Activated CD8-positive, alpha-beta memory T cell treated with anti-CD3 and anti-CD28 coated beads for 1 hour (primary cell): ENCODE measurements at places on chromosomes 12 and 14.

DNA sequence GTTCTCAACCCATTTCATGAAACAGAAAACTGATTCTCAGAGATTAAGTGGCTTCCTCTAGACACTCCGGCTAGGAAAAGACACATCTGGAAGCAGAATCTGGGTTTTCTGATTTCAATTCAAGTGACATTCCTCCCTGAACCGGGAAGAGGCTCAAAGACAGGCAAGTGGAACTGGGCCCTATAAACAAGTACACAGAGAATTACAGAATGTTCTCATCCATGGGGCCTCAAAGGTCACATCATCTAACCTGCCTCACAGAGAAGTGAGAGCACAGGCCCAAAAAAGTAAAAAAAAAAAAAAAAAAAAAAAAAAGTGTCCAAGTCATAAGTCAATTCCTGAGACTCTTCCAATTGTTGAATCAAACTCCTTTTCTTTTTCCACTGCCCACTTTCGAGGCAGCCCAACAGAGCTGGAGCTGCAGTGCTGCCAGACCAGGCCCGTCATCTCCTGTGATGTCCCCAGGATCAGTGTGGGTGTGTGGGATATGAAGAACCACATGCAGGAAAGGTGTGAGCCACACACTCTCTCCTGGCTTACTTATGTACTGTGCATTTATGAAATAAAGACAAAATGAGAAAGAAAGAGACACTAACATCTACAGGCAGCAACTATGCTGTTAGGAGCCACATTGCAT, 2.8 kb upstream of the KRT1 start:
- DNase-seq = no peak

GRCh38 chr14:51430633-51431032, 190.6 kb downstream of the TMX1 start:
- DNase-seq = no peak

DNA sequence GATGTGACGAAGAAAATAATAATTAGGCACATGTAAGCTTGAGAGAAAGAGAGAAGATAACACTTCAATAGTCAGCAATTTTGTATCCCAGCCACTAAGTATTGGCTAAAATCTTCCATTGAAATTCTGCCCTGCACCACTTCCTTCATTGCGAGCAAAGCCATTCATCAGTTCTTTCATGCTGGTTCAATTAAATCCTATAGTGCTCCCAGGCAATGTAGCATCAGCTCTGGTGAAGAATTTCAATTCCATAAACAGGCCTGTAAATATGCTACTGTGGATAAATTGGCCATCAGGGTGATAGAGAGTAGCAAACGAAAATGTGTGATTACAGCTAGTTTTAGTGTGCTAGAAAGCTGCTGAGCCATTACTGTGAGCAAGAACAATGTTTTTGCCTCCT, 24.7 kb downstream of the RPL10L start:
- no peak for DNase-seq

GRCh38 chr12:120064054-120064940, 52.3 kb downstream of the RAB35 start:
- DNase-seq = no peak

GRCh38 chr12:19529951-19530636, 90.8 kb downstream of the AEBP2 start:
- DNase-seq = no peak

GRCh38 chr12:123934016-123934620, 38.5 kb downstream of the CCDC92 start:
- DNase-seq = no peak

GRCh38 chr12:131130311-131130911, 176.7 kb downstream of the ADGRD1 start:
- DNase-seq = no peak

GRCh38 chr12:7642876-7643309, 22.8 kb downstream of the APOBEC1 start:
- DNase-seq = no peak

DNA sequence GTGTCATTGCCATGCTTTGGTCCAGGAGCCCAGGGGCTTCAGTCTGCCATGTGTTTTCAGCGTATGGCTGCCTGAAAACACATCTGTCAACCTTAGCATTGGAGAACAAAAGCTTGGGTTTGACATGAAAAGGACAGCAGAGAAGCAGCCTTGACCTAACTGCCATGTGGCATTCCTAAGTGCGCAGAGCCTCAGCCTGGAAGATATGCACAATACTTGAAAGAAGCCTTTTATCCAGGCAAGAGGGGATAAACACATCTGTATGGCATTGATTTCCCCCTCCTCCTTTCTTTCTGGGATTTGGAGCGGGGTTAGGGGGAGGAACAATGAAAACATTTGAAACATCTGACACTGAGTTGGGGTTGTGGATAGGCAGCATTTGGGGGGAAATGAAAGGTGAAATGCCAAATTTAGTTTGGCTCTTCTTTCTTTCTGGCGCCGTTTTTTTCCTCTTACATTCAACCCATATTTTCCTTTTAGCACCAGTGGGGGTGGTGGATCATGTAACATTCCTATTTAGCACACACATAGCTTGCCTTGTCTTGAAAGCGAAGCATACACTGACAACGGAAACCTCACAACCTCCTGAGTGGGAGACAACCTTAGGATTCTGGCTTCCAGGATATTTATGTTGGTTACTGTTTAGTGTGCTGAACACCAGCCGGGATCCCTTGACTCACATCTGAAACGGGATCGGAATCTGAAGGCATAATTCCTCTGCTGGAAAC, 177.0 kb downstream of the C12orf75 start:
- DNase-seq = no peak

DNA sequence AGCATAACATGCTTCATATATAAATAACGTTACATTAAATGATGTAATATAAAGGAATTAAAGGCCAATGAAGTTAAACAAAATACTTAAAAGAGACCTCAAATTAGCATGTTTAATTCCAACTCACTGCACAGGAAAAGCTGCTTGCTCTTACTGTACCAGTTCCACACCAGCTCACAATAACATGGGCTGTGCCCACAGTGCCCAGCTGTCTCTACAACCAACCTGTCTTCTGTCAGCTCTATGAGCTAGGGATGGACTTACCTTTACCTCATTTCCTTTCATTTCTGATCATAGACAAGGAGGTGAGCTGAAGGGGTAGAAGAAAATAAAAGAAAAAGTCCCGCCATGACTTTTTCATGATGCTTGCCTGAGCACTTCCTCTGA, 64.8 kb downstream of the NKX2-1 start:
- no peak for DNase-seq
